Activated gamma-delta T cell (primary cell): ENCODE measurements at places on chromosomes 11 and 22.

GRCh38 chr22:19082101-19082500, 40.1 kb downstream of the DGCR2 start:
- DNase-seq = no peak

GRCh38 chr11:78140392-78141077, 1.1 kb upstream of the ALG8 start:
- no peak for DNase-seq

- no peak for DNase-seq
These were observed 1041.1 kb downstream of the JRKL start for GRCh38 chr11:97430877-97431276.

- DNase-seq = no peak
These were observed 44.9 kb upstream of the FADD start for GRCh38 chr11:70158201-70158600.

- no peak for DNase-seq
These were observed 400.4 kb downstream of the NTM start for GRCh38 chr11:131770801-131771200.
